ENCODE measurements at places on chromosomes 2 and 18.
A peak's percentile ranks its signal among the peaks of the same experiment; 100 is the strongest.

DNA sequence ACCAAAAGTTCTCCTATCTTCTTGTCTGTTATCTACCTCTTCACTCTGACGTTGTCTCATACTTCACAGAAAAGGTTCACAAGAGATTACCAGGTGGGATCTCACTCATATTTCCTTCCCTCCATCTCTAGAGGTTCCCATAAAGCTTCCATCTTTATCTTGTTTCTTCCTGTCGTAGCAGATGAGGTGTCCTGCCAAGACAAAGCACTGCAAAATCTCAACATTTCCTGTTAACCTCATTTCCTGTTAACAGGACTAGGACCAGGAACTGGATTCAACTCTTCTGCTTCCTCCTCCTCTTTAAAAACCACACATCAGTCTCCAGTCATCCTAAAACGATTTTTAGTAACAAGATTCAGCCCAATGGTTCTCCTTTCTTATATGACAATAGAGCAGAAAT lies 512.8 kb upstream of the NRP2 start:
- no peak for DNase-seq

GRCh38 chr18:14971461-14972185 lies 223.7 kb downstream of the ANKRD30B start:
- no peak for DNase-seq

DNA sequence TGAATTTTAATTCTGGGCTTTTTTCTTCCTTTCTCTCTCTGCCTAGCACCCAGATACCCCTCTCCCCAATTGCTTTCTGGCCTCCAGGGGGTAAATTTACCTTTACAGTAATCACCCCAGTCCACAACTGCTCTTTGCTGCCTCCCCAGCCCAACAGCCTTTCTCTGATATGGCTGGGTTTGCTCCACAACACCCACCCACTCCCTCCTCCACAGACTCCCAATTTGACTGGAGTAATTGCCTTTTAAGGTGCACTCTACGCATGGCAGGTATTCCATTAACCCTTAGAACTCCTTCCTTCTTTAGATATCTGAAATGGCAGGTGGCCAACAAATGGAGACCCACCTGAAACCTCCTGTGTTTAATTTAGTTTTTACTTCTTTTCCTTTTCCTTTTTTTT lies 3.6 kb downstream of the CELF4 start:
- DNase-seq: no peak

DNA sequence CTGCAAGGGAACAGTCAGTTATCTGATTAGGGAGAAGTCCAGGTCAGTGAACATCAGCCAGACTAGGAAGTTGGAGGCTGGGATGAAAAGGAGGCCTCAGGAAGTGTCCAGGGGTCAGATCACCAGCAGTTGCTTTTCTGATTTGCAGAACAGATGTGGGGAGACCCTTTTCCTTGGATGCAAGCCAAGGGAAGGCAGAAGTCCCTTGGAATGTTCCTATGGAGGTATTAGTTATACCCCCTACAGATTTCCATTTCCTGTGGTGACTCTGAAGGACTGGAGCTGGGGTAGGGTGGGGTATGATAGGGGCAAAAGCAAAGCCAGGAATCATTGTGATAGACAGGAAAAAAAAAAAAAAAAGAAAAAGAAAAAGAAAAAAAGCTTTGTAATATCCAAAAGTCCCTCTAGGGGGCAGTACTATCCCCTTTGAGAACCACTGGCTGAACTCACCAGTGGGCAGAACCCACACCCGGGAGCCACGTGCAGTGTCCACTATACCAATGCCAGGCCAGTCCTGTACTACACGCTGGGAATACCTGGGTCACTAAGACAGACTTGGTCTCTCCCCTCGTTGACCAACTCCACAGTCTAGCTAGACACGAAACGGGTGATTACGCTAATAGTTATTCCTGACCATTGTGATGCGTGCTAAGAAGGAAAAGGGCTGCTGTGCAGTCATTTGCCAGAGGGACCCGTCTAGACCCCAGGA lies 7.4 kb downstream of the DYSF start:
- peak; percentile 77 for DNase-seq

- no peak for DNase-seq
Measured at GRCh38 chr18:50143886-50144285, 51.1 kb downstream of the MYO5B start.

- no peak for DNase-seq
Measured at GRCh38 chr2:149768320-149768799, 180.8 kb upstream of the MMADHC start.

GRCh38 chr2:215618145-215618544 lies 182.3 kb upstream of the FN1 start:
- DNase-seq: no peak

DNA sequence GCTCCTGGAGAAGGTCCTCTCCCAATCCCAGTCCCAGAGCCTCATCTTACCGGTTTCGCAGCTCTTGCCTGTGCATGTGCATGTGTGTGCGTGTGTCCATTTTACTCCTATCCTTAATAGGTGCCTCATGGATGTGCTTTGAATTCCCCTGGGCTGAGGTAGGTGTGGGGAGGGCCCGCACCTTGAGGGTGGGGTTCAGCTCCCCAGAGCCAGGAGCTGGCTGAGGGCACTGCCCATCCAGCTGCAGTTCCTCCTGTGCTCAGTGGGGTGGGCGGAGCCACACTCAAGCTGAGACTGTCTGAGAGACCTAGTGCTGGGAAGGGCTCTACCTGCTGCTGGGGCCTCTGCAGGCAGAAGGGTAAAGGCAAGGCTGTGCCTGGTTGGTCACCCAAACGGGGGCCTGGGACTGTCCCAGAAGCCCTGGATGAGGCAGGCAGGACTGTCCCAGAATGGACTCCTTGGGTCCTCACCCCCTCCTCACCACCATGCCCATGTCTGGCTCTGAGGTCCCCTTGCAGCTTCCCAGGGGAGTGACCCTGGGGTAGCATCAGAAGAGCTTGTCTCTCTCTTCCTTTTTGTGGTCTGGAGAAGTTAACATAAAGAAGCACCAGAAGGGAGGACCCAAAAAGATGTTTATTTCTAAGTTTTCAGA lies 8.9 kb downstream of the GDF7 start:
- DNase-seq: peak; percentile 83

DNA sequence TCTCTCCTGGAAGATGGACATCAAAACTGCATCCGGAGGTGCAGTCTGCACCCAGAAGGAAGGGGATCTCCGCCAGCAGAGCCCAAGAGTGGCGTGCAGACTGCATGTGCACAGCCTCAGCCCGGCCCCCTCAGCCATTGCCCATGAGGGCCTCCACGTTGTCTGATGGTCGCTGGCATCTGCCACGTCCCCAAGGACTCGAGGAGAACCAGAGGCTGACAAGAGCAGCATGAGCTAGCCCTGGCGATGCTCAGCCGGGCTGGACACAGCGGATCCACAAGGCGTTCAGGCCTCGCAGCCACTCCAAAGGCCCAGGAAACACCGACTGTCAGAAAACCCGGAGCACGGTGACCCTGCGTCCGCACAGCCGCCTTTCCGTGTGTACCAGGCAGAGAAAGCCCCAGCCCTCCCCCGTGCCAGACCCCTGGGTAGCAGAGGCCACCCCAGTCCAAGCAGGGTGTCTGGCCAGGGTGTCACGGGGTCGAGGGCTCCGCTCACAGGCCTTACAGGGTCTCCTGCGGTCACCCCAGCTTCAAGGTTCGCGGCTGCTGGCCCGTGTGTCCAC lies 48.3 kb downstream of the SLC66A2 start:
- peak; percentile 35 for DNase-seq

DNA sequence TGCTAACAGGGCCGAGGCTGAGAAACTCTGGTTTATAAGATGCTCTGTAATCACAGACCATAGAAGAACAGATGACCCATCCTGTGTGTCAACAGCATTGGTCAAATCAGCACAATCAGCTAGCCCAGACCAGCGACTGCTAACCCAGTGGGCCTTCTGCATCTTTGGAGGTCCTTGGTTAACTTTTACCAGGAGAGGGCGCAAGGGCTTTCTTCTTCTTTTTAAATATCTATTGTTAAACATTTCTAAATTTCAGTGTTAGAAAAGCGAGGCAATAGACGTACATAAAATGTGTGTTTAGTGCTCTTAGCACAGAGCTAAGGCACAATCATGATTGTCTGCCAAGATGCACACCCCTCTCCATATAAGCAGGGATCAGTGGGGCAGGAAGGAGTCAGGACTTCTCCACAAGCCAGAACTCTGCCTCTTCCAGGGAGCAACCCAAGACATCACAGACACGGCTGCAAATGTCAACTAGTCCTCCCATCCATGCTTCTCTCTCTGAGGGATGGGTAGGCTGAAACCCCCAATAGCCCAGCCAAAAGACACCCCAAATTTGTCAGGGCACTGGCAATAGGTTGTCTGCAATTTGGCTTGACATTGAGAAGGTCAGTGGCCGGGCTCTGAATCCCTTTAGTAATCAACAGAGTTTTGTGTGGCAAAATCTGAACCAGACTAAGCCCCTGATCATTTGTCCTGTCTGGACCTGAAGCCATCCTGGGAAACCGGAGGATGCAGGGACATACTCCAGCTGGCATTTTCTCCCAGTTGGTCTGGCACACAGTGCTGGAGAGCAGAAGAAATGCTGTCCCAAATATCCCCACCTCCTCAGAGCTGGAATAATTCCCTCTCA lies 188.2 kb downstream of the BCL2 start:
- DNase-seq: peak; percentile 81

- DNase-seq: no peak
Measured at GRCh38 chr18:8229787-8230186, 379.4 kb upstream of the RAB12 start.

DNA sequence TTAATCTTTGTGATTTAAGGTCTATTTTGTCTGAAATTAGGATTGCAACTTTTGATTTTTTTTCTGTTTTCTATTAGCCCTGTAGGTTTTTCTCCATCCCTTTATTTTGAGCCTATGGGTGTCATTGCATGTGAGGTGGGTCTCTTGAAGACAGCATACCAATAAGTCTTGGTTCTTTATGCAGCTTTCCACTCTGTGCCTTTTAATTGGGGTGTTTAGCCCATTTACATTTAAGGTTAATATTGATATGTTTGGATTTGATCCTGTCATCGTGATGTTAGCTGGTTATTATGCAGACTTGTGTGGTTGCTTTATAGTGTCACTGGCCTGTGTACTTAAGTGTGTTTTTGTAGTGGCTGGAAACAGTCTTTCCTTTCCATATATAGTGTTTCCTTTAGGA lies 17.7 kb downstream of the EHBP1 start:
- no peak for DNase-seq

- no peak for DNase-seq
Measured at GRCh38 chr2:186302263-186302662, 183.8 kb upstream of the ZC3H15 start.

DNA sequence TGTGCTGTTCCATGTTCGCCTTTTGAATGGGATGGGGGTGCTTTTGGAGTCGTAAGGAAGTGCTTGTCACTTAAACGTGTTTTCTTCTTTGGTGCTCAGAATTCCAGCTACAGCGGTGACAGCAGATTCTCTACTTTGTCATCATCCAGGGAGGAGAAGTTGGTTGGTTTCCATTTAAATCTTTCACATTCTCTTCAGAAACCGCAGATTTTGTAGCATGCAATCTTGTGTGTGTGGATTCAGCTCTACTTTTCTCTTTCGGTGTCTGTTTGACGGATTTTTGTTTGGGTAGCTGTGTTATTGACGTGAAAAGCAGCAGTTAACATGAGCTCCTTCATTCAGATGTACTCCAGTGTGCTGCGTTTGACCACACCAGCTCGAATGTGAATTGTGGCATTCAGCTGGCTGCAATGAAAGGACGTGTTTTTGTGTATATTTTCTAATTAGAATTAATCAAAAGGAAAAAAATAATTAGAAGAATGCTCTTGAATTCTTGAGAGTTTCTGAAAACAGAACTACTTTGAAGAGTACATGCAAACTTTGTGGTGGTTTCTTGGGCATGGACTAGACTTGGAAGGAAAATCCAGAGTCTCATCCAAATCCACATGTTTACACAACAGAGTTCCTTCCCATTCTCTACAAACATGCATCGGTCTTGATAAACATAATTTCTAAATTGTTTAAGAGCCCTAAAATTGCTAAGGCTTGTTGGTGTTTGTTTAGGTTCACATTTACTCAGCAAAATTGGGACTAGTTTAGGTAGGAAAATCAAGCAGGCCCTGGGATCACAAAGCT lies 68.7 kb upstream of the RBM44 start:
- no peak for DNase-seq

DNA sequence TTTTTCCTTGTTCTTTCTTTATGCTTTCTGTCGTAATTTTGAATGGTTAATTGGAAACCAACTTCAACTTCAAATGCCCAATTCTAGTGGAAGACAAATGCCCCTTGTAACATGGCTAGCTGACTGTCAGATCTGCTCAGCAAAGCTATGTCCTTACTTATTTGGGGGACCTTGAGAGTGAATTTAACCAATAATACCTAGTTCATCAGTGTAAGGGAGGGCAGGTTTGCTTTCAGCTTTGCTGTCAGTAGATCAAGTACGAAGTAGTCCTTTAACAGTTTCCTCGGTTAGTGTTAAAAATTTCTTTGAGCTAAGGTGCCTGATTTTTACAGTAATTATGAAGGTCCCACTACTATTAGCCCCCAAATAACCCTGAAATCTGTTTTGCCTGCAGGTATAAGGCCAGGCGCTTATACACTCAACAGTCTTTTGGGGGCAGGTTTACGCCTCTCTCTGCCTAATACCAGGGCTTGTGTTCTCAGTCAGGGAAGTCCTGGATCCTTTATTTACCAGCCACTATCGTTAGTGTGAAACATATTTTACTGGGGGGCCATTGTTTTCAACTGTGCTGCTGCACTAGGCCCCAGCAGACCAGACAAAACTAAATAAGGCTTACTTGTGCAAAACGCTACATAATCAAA lies 165.1 kb upstream of the KCNJ3 start:
- peak; percentile 48 for DNase-seq

GRCh38 chr2:173676647-173677046 lies 288.5 kb downstream of the SP3 start:
- no peak for DNase-seq

GRCh38 chr2:12211326-12212175 lies 465.1 kb downstream of the LPIN1 start:
- no peak for DNase-seq

Measured in endodermal cell (in vitro differentiated cells).